NCI-H187 (cell line): ENCODE measurements at places on chromosomes 12 and 14.

- no peak for DNase-seq
Measured at GRCh38 chr12:40942326-40942725, 245.8 kb upstream of the PDZRN4 start.

DNA sequence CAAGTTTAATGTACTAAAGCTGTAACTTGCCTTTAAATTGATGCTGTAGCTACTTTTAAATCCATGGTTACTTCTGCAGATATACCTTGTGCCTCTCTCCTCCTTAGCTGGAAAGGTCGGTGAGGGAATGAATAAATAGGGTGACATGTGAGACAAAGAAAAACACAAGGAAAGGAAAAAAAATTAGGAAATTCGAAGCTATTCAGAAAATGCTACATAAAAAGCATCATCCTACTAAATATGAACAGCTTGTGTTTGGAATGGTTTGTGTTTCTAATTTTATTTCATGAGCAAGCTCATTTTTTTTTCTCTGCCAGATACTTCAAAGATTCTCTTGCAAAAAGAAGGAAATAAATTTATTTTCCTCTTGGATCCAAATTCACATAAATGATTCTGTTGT is 186.3 kb upstream of the NUDT4 start:
- no peak for DNase-seq

DNA sequence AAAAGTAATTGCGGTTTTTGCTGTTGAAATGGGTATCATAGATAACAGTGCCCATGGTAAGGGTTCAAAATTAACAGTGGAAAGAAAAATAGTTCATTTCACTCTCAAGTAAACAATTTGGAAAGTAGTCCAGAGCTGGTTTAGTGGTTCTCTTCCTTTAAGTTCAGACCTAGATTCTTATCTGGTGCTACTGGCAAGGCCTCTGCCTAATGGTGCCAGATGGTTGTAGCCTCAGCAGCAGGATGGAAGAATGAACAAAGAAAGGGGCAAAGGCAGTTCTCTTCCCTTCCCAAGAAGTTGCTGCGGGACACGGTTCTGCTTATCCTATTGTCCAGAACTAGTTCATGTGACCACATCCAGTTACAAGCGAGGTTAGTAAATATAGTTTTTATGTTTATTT is 10.5 kb downstream of the ARG2 start:
- DNase-seq: no peak

- DNase-seq: no peak
Measured at GRCh38 chr12:608413-608812, 54.8 kb downstream of the NINJ2 start.

GRCh38 chr12:23681237-23681636 is 268.2 kb downstream of the SOX5 start:
- no peak for DNase-seq

DNA sequence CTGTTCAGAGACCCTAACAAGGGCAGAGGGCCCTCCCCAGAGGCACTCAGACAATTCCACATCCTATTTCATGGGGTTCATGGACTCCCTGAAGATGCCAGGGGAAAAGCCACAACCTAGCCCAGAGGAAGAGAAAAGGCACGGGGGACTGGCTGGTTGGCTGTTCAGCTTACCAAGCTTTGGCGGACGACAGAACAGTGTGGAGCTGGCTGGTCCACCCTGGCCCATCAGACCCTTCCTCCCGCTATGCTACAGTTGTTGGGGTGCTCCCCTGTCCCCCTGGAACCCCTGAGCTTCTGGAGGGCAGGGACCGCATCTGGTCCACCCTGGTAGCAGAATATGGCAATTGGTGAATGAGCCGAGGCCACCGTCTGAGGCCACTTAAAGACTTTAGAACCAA is 6.3 kb downstream of the TESC start:
- no peak for DNase-seq

GRCh38 chr12:55957106-55957859 is 8.6 kb downstream of the PMEL start:
- DNase-seq: no peak

DNA sequence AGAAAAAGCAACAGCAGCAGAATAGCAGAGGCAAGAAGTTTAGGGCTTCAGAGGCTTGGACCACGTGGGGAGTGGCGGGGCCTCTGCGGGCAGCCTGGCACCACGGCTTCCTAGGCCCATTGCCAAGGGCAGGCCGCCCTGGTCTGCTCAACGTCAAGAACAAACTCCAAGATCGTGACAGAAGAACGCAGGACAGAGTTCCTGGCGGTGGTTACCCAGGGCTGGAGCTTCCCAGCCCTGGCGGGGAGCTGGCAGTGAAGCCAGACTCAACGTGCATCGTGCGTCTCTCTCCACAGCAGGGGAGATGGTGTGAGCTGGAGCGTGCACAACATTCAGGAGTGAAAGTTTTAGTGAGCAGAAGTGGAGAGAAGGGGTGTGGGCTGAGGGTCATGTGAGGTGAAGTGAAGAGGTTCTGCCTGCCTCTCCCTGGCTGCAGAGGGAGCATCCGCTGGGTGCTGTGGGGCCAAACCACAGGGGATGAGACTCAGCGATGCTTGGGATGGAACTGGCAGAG is 13.9 kb upstream of the CACNA2D4 start:
- no peak for DNase-seq

GRCh38 chr14:55118761-55119160 is 10.3 kb upstream of the LGALS3 start:
- no peak for DNase-seq

DNA sequence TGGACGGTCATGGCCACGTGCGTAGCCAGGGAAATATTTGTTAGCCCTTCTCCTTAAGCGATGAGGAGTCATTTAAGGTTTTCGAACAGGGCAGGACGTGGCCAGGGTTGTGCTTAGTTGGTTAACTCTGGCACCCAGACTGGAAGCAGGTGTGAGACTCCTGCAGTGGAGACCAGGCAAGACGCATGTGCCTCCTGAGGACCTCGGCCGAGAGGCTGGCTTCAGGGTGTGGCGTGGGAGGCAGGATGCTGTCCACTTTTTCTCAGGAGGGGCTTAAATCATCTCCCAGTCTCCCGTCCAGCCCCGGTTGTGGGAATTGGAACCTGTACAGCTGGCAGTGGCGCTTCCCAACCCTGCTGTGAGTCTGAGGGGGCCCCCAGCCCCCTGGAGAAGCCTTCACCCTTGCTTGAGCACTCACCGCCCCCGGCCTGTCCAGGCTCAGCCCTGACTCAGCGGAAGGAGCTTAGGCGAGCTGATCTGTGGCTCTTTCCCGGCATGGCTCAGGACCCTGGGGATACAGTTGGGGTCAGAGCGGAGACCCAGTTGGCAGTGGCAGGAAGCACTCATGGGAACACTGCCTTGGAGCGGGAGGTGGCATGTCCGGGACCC is 46.3 kb upstream of the TSPAN9 start:
- DNase-seq: no peak

GRCh38 chr12:68580911-68581310 is 29.8 kb upstream of the RAP1B start:
- no peak for DNase-seq

DNA sequence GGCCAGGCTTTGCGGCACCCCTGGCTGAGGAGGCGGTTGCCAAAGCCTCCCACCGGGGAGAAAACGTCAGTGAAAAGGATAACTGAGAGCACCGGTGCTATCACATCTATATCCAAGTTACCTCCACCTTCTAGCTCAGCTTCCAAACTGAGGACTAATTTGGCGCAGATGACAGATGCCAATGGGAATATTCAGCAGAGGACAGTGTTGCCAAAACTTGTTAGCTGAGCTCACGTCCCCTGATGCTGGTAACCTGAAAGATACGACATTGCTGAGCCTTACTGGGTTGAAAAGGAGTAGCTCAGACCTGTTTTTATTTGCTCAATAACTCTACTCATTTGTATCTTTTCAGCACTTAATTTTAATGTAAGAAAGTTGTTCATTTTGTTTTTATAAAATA is 9.9 kb downstream of the DYRK2 start:
- DNase-seq: no peak

DNA sequence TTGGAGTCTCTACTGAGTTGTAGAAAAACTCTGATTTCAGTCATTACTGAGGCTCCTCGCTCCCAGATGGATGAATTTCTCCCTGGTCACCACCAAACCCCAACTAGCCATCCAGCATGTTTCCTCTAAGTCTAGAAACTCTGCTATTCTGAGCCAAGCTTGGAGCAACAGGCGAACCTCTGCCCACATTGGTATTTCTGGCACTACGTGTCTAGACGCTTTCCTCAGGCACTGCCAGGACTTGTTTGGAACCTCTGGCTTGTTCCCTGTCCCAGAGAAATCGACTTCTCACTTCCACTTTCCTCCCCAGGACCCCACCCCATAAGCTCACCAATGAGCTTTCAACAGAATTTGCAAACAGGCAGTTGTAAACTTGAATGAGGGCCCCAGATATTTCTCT is 27.6 kb downstream of the WSCD2 start:
- DNase-seq: no peak

DNA sequence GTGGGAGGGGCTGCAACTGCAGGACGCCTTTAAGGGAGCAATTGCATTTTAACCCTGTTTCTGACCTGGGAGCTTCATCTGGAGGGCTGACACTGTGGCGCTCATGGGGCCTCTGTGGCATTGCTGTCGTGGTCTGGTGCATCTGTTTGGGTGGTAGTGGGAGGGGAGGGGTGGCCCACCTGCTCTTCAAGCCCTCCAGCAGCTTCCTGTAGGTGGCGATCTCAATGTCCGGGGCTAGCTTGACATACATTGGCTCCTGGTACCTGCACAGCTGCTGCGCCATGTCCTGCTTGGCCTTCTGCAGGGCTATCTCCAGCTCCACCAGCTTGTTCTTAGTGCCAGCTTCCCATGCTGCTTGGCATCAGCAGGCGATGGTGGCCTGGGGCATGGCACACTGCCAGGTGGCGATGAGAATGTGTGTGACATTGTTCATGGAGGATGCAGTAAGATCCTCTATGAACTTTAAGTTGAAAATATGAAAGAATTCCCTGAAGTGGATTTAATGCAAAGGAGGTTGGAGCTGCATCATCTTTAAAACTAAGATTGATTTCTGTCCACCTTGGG is 7.7 kb upstream of the KRT82 start:
- no peak for DNase-seq

- peak; percentile 49 for DNase-seq
Measured at GRCh38 chr14:105171004-105171673, 2.6 kb upstream of the JAG2 start.

DNA sequence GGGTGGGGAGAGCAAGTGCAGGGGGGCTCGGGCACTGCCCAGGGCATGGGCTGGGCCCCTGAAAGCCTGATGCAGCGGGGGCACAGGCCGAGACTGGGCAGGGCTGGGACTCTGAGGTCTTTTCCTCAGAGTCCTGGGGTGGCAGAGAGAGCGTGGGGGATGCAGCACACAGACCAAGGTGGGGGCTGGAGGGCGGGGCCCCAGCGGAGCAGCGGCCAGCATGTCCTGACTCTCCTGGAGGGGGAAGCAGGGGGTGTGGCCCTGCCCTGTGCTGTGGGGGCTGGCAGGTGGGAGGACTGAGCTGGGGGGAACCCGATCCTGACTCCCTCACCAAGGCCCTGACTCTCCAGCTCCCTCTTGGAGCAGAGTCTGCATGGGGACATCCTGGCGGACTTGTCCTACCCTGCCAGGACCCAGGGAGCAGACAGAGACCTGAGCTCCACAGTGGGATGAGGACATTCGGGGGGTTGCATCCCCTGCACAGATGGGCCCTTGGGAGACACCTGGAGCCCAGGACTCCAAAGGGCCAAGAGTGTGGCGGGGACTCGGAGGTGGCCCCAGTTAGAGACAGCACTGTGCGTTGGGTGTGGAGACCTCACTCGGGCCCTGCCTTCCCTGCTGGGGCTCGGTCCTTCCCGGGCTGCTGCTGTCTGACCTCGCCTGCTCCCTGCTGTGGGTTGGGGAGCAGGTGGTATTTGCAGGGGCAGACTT is 326.1 kb downstream of the TMEM121 start:
- DNase-seq: no peak

DNA sequence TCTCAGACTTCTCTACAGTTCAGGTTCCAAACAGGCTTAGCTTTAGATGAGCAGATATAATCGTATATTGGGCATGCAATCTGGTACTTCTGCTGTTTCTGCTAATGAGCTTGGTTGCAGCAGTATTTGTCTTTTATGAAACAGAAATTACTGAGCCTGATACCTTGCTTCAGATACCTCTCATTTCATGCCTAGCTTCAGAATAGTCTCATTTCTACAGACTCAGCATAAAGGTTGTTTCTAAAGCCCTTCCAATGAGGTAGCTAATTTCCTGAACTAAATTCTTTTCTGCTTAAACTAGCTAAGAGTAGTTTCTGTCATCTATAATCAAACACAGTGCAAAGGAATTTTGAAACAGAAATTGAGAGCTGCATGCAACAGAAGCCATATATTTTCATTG is 275.0 kb upstream of the KITLG start:
- no peak for DNase-seq

- no peak for DNase-seq
Measured at GRCh38 chr12:106137530-106138356, 1.0 kb downstream of the NUAK1 start.

DNA sequence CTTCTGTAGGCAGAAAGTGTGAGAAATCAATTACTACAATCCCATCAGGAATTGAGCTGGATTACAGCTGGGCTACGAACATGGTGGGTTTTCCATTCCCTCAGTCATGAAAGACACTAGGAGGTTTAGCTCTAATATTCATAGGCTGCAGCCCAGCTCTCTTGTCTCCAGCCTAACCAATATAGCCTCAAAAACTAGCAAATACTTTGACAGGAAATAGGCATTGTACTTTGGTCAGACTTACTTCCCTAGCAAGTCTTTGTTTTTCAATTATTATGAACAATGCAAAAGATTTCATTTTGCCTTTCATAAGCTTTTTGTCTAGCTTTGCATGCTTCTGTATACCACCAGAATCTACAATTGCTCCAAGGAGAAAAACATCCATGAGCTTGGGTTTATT is 296.2 kb downstream of the GPHN start:
- no peak for DNase-seq

DNA sequence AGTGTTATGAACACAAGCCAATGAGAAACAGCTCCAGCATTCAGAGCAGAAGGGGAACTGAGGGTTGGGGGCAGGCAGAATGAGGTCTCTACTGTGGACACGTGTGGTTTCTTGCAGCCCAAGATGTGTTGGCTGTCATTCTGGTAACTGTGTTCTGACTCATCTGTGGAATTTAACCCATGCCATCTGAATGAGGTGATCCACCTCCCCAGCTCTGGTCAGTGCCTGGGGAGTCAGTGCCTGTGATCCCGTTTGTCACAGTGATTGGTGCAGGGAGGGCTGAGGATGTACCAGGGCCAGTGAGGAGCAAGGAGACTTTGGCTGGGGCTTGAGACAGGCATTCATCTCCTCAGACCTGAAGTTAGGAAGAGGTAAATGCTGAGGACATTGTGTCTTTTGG is 216.8 kb downstream of the MSRB3 start:
- no peak for DNase-seq

DNA sequence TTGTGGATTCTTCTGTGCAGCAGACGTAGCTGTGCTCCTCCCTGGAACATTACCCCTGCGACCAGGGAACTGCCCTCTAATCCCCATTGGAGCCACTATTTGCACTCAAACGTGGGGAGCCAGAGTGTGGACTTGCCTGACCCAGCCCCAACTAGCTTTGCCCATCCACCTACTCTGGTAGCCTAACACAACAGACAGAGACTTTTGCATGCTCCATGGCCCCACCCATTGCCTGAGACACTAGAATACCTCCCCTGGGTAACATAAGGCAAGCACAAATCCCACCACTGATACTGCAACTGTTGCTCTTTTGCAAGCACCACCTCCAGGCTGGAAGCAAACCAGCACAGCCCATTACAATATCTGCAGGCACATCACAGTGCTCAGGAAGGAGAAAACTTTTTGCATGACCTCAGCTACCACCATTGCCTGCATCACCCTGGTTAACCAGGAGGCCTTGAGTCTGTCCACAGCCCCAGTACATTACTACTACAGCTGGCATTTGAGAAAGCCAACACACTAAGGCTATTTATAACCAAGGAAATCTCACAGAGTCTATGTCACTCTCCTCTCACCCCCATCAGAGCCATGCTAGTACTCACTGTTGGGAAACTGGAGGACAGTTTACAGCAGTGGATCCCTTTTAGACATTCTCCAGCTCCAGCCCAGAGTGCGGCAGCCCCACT is 15.0 kb downstream of the CEP128 start:
- no peak for DNase-seq
